ENCODE measurements at places on chromosomes 1 and 21. TPM values are rescaled to one million over a fixed set of nuclear protein-coding genes. Genes with fewer than 3 reads are reported as not detected.

- no peak for DNase-seq
Observed at GRCh38 chr1:110880708-110881374, 7.9 kb downstream of the CD53 start.

DNA sequence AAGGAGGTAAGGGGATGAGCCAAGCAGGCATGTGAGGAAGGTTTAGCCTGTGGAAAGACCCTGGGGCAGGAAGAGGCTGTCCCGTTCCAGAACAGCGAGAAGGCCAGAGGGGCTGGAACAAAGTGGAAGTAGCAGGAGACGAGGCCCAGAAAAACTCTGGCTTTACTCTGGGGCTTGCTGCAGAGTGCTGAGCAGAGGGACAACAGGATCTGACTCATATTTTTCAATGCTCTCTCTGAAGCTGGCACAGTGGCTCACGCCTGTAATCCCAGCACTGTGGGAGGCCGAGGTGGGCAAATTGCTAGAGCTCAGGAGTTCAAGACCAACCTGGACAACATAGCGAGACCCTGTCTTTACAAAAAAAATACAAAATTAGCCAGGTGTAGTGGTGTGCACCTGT lies 52.4 kb upstream of the PAX7 start:
- DNase-seq, result no peak

The PTPRU gene
- total RNA-seq, result 2.8 TPM

DNA sequence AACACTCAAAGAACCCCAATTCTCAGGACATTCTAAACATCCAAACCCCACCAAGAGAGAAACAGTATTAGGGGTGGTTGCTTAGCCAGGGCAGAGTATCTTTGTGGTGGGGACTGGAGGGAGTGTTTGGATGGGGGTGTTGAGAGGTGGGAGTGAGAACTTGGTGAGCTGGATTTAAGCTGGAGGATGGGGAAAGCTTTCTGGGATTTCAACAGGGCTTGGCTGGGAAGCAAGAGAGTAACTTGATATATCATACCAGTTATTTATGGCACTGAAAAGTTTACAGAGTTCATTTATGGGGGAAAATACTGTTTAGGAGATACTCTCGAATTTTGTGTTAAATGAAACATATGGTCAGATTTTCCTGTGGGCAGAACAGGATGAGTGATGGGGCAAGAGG lies 6.8 kb upstream of the CNIH3 start:
- DNase-seq, result no peak

The LMNA gene
- 942 TPM for total RNA-seq

The FAM163A gene
- total RNA-seq, result 0.07 TPM

DNA sequence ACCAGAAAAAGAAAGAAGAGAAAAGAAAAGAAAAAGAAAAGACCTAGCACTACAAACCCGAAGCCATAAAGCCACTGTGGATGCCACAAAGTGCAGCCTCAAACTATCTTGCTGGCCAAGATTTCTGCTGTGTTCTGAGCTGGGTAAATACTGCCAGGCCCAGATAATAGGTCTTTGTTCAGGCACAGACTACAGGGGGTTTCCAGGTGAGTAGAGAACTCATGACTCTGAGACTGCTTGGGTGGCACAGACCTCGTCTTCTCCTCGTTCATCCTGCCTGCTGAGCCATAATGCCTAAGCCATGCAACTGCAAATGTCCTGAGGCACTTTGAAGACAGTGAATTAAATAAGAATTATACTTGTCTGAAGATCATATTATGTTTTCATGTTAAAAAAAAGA lies 651.8 kb downstream of the LMO4 start:
- no peak for DNase-seq

Measured in pulmonary artery endothelial cell (primary cell).